ENCODE measurements at places on chromosomes 7 and 10.

- DNase-seq: no peak
These were observed 2.1 kb upstream of the RALA start for GRCh38 chr7:39621261-39621660.

- no peak for DNase-seq
These were observed 138.5 kb downstream of the SLIT1 start for GRCh38 chr10:97047083-97047736.

- DNase-seq: no peak
These were observed 15.5 kb downstream of the SLC13A1 start for GRCh38 chr7:123184271-123184670.

GRCh38 chr10:116272440-116273283 lies at the start of gene GFRA1:
TSS of gene GFRA1 (minus strand) at chr10:116273206. CDS start at chr10:116272029, 1,177 bp downstream.
- DNase-seq: no peak

DNA sequence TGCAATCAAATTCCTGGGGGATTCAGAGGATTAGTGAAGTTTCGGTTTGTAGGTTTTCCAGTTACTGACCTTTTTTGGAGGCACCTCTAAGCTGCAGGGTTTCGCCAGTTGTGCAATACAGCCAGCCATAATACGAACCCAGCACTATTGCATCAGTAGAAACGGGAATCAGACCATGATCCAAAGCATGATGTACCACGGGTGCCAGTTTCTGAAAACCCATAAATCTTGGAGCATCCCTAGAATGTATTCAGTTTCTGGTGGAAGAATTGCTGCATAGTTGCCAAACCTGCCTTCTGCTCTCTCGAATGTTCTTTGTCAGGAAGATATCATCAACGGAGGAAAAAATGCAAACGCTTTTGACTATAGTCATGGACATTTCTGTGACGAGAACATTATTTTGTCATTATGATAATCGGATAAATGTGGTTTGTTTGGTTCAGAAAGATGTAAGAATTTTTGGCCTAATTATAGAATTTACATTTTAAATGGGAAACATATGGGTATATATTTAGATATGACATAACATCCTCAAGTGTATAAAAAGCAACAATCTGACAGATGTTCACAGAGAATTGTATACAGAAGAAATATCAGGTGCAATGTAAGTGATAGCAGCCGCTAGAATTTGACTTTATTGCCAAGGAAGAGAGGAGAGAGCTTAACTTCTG lies 186.2 kb upstream of the PRKCQ start:
- no peak for DNase-seq

GRCh38 chr10:78891741-78892140 lies 177.0 kb upstream of the ZMIZ1 start:
- DNase-seq: no peak

DNA sequence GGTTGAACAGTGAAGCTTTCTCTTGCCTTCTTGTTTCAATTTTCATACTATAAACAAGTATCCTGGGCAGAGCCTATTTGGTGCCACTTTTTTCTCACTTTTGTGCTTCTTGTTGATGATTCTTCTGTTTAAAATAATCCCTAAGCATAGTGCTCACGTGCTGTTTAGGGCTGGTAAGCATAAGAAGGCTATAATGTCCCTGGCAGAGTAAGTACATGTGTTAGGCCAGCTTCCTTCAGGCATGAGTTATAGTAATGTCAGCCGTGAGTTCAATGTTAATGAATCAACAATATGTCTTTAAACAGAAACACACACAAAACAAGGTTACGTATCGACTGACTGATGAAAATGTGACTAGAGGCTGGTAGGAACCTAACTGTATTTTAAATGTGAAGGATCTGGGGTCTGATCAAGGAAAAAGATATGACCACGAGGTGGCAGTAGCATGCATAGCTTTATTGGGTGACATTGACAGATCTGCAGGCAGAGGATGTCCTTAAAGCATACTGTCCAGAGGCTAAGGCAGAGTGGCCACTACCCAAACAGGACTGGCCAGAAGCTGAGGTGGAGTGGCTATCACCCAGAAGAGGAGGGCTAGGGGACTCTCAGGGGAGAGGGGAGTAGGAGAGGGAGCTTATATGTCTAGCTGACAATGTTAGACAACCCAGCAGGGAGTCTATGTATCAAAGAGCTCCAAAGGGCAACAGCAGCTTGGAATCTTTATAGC lies 113.7 kb downstream of the BRAF start:
- DNase-seq: peak; percentile 13

- no peak for DNase-seq
These were observed 202.8 kb downstream of the SEMA3E start for GRCh38 chr7:83446102-83446669.
